ENCODE measurements at places on chromosomes 16 and 17.

DNA sequence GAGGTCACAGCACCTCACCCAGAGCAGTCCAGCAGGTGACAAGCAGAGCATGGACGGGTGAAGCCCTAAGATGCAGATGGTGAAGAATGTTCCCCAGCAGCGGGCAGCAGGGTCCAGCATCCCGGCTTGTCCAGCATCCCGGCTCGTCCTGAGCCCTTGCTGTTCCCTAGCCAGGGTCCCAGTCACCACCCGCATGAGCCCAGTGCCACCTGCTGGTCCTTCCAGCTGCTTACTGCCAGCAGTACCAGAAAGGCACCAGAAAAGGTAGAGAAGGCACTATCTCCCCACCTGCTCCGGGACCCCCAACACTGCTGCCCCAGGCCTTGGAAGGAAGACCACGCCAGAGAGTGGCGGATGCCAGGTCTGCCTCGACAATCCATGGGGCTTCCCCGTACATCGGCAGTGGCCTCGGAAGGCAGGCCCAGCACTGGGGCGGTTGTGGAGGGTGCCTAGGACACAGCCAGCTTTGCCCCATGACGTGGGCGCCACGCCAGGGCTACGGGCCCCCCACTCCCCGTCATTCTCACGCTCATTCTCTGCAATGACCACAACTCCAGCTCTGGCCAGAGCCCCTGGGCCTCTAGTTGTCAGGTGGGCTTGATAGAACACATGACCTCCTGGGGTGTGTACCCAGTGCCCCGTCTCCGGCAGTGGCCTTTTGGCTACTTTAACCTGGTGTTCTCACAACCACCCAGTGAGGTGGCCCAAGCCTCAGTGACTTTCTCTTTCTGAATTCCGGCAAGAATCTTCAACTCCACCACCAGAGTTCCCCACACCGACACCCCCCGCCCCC, 1.4 kb downstream of the CENPX start:
- DNase-seq: peak; percentile 55

- no peak for DNase-seq
These were observed 162.9 kb downstream of the COPRS start for GRCh38 chr17:31696184-31696602.

DNA sequence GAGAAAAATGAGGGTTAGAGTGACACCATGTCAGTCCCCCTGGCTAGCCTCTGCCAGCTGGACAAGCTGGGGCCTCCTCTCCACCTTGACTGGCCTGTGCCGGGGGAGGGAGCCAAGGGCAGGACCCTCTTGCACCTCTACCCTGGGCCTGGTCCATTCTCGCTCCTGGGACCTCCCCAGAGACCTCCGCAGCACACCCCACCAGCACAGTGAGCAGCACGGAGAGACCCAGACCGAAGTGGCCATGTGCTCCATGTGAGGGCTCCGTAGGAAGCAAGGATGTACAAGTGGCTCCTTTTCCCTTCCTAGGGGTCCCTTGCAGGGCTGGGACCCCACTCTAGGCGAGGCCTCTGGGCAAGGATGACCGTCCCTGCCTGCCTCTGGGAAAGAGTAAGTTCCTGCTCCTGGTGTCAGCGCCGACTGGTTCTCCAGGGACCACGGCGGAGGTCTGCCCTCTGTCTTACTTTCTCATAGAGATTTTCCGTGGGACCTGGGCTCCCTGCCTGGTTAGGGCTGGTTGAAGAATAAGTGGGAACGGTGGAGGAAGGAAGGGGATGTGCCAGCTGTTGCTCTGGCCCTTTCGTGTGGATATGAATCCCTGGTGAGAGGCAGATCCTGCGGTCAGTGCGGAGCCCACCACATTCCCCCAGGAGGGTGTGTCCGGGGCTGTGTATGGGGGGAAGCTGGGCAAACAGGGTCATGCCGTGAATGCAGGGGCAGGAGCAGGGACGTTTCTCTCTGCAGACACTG, 124.2 kb downstream of the METRNL start:
- DNase-seq: no peak

DNA sequence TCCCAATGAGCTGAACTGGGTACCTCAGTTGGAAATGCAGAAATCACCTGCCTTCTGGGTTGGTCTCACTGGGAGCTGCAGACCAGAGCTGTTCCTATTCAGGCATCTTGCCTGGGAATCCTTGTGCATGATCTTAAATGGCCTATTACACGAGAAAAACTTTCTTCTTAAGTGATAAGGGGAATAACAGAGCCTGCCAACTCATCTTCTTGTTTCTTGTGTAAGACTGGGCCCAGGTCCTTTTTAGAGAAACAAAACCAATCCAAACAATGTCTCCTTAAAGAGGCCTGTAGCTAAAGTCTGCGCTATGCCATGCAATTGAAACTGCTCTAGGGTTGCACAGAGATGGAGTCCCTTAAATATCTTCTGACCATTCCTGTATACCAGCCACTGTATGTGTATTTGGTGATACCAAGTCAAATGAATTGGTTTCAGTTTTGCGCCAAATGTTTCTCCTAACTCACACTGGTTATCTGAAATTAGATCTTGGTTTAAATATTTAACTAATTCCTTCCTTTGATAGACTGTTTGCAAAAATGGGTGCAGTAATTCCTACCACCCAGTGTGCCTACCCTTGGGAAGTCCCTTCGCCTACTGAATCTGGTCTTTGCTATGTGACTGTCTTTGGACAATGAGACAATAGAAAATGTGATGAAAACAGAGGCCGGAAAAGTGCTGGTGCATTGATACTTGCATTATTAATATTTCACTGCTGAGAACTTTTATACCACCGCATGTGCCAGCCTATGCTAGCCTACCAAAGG, 6.5 kb upstream of the CCL23 start:
- DNase-seq: no peak

DNA sequence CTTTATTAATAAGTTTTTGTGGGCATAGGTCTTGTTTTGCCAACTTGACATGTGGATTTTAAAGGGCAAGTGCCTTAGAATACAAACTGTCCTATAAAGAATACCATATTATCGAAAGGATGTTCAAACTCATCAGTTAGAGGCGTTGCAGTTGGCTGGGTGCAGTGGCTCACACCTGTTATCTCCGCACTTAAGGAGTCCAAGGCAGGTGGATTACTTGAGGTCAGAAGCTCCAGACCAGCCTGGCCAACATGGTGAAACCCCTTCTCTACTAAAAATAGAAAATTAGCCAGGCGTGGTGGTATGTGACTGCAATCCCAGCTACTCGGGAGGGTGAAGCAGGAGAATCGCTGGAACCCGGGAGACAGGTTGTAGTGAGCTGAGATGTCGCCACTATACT, 472.0 kb downstream of the WWOX start:
- no peak for DNase-seq

DNA sequence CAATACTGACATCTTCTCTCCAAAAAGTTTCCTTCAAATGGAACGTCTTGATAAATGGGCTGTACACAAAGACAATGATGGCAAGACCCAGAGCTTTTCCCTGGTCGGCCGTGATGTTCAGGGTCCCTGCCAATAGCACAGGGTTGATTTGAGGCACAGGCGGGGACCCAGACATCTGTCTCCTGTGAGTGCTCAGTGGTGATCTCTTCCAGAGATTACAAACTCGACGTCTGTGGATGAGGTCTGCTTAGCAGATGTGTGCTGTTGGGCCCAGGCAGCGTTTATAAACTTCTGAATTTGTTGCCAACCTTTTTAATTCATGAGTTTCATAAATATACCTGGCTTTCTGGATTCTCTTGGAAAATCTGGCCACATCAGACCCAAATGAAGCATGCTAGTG, 14.9 kb downstream of the CPPED1 start:
- no peak for DNase-seq

DNA sequence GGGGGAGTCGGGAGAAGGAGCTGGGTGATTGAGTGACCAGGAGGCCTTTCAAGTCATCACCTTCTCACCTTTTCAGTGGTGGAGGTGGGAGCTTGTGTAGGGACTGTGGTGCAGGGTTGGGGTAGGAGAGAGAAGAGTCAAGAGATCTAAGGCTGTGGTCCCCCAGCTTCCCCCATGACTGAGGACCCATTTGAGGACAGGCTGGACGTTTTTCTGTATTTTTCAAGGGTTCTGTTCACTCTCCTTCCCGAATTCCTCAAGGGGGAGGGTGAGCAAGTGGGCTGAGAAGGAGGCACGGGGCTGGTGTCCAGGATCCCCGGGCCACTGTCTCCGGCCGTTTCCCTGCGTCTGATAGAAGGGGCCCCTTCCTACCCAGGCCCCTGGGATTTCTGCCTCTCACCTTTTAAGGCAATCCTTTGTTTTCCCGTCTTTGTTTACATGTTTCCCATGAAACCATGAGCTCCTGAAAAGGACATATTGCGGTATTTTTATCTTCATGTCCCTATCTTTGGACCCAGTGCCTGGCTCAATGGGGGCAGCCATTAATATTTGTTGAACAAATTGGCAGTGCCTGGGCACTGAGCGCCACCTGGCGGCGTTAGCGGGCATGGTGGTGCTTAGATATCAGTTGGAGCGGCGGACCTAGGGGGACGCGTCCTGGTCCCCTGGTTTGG, 9.2 kb upstream of the CD300A start:
- DNase-seq: peak; percentile 79

DNA sequence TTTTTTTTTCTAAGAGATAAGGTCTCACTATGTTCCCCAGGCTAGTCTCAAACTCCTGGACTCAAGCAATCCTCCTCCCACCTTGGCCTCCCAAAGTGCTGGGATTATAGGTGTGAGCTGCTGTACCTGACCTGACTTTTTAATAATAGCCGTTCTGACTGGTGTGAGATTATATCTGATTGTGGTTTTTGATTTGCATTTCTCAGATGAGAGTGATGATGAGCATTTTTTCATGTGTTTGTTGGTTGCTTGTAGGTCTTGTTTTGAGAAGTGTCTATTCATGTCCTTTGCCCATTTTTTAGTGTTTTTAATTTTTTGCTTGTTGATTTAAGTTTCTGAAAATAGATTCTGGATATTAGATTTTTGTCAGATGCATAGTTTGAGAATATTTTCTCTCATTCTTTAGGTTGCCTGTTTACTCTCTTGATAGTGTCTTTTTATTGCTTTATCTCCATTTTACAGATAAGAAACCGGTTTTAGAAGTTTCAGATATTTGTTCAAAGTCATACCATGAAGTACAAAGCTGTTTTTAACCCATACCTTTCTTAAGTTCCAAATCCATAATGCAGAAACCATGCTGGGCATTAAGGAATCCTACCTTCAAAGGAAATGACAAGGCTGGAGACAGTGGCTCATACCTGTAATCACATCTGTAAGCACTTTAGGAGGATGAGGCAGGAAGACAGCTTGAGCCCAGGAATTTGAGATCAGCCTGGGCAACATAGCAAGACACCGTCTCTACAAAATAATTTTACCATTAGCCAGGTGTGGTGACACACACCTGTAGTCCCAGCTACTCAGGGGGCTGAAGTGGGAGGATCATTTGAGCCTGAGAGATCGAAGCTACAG, 168.4 kb upstream of the TBX2 start:
- no peak for DNase-seq

DNA sequence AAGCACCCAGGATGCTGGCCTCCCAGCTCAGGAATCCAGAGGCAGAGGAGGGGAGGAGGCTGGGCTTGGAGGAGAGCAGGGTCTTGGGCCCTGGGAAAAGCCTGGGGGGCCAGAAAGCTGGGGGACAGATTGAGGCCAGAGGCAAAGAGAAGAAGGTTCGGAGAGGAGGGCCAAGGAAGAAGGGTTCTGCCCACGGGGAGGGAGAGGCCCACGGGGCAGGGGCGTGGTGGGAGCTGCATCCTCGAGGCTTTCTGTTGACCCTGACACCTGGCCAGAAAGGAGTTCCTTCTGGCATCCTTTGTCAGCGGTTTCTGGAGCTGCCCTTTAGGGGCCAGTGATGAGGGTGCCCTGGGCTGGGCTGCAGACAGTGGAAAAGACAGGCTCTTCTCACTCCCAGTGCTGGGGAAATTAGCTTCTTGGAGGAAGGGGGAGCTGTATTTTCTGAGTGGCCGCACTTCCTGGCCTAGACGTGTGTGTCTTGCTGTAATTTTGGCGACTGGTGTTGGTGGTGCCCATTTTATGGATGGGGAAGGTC, 308.7 kb downstream of the SEC14L1 start:
- no peak for DNase-seq

DNA sequence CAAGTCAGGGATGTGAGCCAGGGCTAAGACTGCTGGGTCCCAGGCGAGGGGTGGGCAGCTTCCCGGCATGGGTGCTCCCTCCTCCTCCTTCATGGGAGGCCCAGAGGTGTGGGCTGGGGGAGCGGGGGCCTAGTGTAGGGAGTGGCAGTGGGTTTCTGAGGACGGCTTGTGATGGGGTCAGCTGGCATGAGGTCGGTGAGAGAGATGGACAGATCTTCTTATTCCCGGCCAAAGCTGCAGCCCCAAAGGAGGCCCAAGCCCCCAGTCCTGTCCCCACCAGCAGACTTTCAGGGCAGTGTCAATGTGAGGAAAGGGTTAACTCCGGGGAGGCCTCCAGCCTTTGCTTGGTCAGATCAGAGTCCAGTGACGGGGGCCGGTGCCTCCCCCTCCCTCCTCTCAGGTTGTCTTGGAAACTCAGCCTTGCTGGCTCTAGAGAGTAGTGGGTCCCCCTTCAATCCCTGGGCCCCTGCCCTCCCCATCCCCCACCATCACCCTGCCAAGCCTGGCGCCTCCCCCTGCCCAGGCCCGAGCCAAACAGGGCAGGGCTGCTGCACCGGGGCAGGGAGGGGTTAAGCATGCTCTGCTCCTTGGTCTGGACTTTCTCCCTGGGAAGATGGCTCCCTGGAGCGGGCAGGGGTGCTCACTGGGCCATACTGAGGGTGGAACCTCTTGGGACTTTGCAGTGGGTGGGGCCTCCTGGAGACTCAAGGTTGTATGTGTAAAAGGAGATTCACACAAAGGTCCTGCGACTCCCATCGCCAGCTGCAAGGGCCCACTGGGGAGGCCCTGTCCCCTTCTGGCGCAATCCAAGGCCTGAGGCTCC, 12.4 kb downstream of the NAT9 start:
- no peak for DNase-seq

DNA sequence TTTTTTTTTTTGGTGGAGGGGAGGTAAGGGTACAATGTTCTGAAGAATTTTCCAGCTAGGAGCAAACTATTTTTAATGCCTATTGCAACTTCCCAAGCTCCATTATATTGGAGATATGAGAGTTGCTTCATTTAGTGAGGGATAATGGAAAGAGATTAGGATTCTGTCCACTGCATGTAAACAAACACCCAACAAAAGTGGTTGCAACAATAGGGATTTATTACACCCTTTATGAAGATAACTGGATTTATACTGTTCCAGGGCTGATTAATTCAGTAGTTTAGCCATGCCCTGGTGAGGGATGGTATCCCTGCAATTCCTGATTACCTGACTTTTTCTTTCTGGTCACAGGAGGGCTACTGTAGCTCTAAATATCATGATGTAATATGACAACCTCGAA, 40.5 kb downstream of the MAP2K6 start:
- DNase-seq: no peak

GRCh38 chr17:5775098-5775497, 190.8 kb upstream of the NLRP1 start:
- no peak for DNase-seq

DNA sequence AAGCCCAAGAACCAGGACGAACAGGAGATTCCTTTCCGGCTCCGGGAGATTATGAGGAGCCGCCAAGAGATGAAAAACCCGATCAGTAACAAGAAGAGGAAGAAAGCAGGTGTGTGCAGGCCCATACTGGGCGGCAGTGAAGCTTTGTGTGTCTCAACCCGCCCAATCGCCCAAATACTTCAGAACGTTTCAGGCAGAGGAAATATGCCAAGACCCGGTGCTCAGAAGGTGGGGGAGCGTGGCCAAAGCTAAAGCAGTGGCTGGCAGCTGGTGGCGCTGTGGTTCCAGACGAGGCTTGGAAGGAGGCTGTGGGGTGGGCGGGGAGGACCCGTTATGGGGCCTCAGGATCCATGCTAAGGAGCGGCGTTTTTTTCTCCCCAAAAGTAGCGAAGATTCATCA, 1.2 kb downstream of the CCDC137 start:
- DNase-seq: no peak

GRCh38 chr16:82344157-82344556, 174.1 kb upstream of the MPHOSPH6 start:
- DNase-seq: no peak

GRCh38 chr16:8950580-8951077, 13.1 kb downstream of the USP7 start:
- DNase-seq: no peak

All from stimulated activated CD4-positive, alpha-beta T cell treated with anti-CD3 and anti-CD28 coated beads, Interleukin-2, amount 100 ng/mL, for 24 hours (primary cell).